Mesothelial cell of epicardium (in vitro differentiated cells): ENCODE measurements at places on chromosomes 4 and X. TPM values are rescaled to one million over a fixed set of nuclear protein-coding genes. Genes with fewer than 3 reads are reported as not detected.

Gene KLB
- total RNA-seq = not detected in 3 replicates

Gene SOX3
- not detected in 3 replicates for total RNA-seq

DNA sequence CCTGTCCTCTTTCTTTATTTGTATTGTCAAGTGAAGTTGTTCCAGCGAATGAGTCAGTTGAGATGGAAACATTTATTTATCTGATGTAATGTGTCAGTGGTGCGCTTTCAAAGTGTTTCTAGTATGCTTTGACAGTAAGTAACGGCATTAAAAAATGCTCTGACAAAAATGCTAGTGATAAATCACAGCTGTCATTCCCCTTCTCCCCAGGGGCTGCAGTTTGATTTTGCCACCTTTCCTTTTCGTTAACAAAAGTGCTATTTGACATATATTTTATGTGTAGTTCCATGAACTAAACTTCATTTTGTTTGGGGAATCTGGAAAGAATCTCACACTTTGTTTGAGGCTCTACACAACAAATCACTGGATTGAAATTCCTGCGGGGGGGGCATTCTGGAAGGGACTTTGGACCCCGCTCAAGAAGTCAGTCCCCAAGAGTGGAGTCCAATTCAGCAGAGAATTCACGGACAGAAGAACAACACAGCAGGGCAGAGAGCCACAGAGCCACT is 7.6 kb upstream of the TBC1D19 start:
- no peaks in the 10 kb centered on the region for H3K4me1 ChIP-seq
- H3K4me3 ChIP-seq = no peak overlapping the region
- no peak for DNase-seq
- H3K27ac ChIP-seq = no peak overlapping the region

DNA sequence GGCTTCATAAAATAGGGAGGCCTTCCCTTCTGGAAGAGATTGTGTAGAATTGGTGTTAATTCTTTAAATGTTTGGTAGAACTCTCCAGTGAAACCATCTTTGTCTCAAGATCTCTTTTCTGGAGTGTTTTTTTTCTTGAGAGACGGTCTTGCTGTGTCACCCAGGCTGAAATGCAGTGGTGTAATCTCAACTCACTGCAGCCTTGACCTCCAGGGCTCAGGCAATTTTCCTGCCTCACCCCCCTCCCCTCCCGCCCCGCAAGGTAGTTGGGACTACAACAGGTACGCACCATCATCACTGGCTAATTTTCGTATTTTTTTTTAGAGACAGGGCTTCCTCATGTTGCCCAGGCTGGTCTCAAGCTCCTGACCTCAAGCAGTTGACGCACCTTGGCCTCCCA is 12.1 kb downstream of the SMS start:
- no peaks in the 10 kb centered on the region for H3K27me3 ChIP-seq
- H3K4me1 ChIP-seq = peaks cover 74% of the 10 kb centered on the region
- no peak overlapping the region for H3K4me3 ChIP-seq
- peak overlapping the region; percentile 96 for H3K27ac ChIP-seq
- DNase-seq = no peak
- peaks cover 10% of the 10 kb centered on the region for H3K36me3 ChIP-seq
